ENCODE measurements at places on chromosomes 5 and 9.

- no peak for DNase-seq
Observed at GRCh38 chr5:10789021-10789420, 28.0 kb upstream of the DAP start.

DNA sequence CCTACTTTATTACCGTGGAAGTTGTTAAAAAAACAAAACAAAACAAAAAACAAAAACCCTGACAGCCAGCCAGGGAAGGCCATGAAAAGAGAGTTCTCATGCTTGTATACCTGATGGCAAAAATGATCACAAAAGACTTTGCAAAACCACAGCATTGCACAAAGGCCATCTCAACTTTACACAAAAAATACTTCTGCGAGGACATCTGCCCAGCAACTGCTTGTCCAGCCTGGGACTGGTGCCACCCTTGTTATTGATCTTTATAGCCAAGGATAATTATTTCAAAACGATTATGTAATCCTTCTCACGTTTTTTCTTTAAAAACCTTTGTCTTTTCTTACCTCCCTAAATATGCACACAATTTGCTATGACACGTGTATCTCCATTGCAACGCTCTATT is 42.2 kb upstream of the SLC28A3 start:
- DNase-seq = no peak

GRCh38 chr9:113886026-113886369 is 9.9 kb downstream of the ZNF618 start:
- no peak for DNase-seq

DNA sequence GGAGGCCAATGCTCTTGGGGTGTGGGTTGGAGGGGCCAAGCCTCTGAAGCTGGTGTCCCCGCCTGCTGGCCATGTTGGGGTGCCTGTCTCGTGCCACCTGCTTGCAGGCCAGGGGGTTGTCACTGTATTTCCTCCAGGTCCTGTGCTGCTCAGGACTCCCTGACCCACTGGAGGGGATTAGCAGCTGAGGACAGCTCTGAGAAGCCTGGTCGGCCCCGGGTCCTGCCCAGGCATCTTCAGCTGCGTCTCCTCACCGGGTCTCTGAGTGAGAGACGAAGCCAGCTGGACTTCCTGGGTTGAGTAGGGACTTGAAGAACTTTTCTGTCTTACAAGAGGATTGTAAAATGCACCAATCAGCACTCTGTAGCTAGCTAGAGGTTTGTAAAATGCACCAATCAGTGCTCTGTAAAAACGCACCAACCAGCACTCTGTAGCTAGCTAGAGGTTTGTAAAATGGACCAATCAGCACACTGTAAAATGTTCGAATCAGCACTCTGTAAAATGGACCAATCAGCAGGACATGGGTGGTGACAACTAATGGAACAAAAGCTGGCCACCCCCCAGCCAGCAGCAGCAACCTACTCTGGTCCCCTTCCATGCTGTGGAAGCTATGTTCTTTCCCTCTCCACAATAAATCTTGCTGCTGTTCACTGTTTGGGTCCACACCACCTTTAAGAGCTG is 20.6 kb upstream of the SLC9A3 start:
- no peak for DNase-seq

- no peak for DNase-seq
Observed at GRCh38 chr5:148511810-148512347, 128.1 kb downstream of the FBXO38 start.

GRCh38 chr5:68074048-68074632 is 141.4 kb upstream of the PIK3R1 start:
- no peak for DNase-seq

- DNase-seq = no peak
Observed at GRCh38 chr5:3839151-3839550, 243.5 kb downstream of the IRX1 start.

- DNase-seq = no peak
Observed at GRCh38 chr9:12469084-12469483, 224.1 kb upstream of the TYRP1 start.

- no peak for DNase-seq
Observed at GRCh38 chr9:15959663-15960062, 406.8 kb downstream of the CCDC171 start.

- DNase-seq = no peak
Observed at GRCh38 chr9:126615791-126616447, 2.2 kb downstream of the LMX1B start.

DNA sequence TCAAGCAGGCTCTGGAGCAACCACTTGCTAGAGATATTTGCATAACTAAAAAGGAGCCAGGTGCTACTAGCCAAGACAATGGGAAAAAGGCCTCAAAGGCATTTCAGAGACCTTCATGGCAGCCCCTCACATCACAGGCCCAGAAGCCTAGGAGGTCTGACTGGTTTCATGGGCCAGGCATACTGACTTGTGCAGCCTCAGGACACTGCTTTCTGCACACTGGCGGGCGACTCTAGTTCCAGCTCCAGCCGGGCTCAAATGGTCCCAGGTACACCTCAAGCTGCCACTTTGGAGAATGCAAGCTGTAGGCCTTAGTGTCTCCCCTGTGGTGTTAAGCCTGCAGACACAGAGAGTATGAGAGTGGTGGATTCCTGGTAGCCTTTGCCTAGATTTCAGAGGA is 27.1 kb downstream of the COX7C start:
- DNase-seq = no peak

- DNase-seq = no peak
Observed at GRCh38 chr9:132857031-132857430, 21.1 kb downstream of the AK8 start.

- DNase-seq = no peak
Observed at GRCh38 chr5:111863801-111864200, 106.8 kb upstream of the NREP start.

DNA sequence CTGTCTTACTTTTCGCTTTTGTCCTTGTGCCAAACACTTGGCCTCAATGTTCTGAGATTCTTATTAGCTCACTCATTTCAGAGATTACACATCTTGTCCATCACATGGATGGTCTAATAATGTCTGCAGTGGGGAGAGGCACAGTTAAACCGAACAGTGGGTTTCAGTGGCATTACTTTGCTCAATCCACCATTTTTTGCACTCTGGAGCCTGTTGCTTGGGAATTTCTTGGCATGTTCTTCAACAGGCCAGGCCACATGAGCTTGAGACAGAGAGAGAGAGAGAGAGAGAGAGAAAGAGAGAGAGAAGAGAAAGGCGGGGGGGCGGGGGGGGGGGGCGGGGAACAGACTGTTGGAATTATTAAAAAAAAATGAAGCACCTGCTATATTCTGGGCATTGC is 1327.8 kb upstream of the WWC1 start:
- no peak for DNase-seq

DNA sequence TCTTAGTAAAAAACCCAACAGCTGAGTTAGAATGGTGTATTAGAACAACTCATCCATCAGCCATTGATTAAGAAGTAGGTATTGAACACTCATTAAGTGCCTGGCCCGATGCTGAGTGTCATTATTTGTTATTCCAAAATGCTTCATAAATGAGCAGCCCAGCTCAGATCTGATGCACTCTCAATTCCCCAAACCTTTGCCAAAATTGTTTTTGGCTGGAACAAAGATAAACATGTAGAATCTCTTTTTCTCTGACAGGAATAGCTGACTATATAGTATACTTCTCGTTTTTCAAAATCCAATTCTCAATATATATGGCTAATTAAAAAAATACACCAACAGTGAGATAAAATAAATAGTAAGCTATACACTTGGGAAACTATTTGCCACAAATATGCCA is 20.0 kb upstream of the ANKRD55 start:
- DNase-seq = no peak

DNA sequence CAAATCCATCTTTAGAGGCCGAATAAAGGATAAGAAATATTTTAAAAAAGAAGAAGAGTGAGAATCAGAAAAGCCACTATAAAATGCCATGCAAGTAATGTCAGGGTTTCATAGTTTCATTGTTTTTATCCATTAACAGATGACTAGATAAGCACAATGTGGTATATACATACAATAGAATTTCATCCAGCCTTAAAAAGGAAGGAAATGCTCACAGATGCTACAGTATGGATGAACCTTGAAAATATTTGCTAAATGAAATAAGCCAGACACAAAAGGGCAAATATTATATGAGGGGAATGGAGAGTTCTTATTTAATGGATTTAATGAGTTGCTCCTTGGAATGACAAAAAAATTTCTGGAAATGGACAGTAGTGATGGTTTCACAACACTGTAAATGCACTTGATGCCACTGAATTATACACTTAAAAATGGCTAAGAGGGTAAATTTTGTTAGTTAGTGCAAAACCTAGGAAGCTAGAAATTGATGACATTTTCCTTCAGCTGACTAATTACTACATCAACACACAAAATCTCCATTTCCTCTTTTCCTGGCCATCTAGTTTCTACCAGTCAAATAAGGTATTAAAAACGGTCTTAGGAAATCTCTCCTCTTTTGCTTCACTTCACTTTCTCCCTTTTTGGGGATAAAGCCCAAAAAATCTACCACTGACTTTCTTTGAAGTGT is 86.6 kb downstream of the GNA14 start:
- DNase-seq = no peak
